Stimulated activated CD8-positive, alpha-beta memory T cell treated with anti-CD3 and anti-CD28 coated beads, Interleukin-4, amount 100 ng/mL, for 1 hour (primary cell): ENCODE measurements at places on chromosomes 6 and 20.

DNA sequence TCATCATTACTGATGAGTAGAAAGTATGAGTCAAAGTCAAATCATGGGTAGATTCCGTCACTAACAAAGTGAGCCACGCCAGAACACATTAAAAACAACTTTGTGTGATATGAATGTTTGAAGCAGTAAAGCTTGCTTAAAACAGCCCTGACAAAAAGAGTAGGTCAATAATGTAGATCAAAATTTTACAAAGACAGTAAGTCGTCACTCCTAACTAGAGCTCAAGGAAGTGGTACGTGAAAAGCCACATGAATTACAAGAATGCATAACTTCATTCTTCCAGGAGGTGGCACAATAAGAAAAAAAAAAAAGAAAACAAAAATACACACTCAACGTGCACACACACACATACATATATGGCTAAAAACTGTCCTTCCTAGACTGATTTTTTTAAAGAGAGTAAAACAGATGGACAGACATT lies 69.9 kb downstream of the HACE1 start:
- DNase-seq = no peak

GRCh38 chr6:162443101-162443500 lies 284.5 kb downstream of the PRKN start:
- DNase-seq = no peak

DNA sequence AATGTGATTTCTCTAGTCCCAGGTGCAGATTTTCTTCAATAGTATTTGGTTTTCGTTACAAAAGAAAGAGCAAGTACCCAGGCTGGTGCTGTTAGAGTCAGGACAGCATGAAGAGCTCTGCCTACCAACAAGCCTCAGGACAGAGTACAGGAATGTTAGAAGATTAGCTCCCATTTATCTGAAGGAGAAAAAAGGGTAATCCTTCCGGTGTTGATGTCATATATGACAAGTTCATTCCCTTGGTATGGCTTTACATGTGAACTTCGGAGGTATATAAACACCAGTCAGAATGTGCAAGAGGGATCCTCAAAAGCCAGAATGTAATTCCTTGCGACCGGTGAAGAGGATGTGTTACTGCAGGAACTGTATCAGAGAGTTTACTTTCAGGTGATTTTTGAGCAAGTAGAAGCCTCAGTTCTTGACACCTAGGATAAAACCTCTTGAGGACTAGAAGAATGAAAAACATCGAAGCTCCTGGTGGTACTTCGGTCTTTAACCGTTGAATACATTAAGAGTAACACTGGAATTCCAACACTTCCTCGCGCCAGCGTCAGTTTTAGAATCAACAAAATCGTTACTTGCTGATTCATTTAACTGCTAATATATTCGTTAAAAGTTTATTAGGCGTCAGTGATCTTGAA lies 194.2 kb upstream of the ZNF184 start:
- no peak for DNase-seq

DNA sequence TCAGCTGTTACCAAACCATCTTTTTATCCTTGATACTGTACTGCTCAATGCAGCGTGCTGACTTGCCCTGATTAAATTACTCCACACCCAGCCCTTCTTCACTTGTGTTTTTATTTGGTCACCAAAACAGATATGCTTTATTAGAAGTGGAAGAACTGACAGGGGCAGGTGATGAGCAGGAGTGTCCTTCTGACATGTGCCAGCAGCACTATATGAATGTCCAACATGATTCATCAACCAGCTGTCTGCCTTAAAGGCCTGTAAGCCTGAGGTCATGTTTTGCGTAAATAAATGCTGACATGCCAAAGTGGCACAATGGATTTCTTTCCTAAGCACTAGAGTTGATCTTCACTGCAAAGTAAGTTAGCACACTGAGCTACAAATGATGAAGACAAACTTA lies 15.4 kb downstream of the POPDC3 start:
- DNase-seq = no peak

DNA sequence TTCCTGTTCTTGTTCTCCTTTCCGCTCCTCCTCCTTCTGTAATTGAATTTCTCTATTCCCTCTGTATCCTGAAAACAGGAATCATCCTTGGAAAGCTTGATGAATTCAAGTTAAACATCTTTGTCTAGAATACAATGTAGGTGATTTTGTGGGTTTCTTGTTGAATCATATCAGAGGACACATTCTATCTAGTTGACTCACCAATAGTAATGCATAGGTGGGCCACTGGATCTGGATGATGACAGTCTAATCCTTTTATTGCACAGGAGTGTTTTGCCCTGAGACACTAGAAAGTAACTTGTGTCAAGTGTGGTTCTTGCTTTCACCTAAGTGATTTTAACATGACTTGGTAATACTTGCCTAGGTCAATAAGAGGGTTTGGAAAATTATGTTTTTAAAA lies 164.3 kb downstream of the RFPL4B start:
- DNase-seq = no peak

DNA sequence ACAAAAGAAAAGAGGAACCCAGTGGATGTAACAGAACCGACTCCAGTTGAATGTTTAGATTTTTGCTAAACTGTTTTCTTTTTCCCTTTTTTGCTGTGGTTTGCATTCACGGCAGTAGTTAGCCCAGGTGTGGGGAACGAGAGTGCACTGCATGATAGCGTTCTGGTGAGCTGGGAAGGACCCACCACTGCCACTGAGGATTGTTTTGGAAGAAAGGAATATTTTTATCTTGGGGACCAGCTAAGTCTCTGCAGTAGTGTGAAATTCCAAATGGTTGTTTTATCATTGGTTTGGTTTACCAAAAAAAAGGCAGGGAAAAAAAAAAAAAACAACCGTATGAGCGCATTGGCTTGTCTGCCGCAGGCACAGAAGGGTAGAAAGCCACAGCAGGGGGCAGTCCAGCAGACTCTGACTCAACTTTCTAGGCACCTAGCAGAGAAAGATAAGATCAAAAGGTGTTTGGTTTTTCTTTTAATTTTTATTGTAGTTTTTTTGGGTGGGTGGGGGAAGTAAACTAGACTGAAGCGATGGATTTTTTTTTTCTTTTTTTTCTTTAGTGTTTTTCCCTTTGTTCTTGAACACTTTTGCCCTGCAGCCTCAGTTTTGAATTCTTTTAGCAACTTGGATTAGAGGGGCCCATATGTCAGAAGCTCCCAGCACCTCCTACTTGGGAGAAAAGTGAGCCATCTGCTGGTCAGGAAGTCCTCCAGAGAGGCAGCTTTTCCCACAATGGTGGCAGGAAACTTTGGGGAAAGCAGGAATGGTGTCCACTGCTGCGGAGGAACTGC lies 13.5 kb upstream of the RAB5IF start:
- DNase-seq = no peak

GRCh38 chr6:54353975-54354374 lies 45.7 kb downstream of the TINAG start:
- no peak for DNase-seq

DNA sequence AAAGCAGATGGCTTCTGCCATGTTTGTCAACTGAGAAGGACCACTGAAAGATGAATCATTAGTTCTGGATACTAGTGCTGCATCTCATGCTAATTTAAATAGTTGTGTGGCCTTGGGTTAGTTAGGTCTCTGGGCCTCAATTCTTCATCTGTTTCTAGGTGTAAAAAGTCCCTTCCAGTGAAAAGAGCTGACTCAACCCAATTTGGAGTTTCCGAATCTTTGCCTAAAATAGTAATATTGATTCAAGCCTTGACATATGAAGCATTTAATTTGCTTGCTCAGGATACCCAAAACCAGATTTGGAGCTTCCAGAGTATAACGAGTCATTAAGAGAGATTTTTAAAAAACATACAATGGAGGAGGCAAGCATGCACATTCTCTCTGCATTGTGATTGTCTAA lies 163.9 kb downstream of the LMBRD1 start:
- DNase-seq = no peak

GRCh38 chr20:45972500-45973183 lies 639 bp upstream of the ZNF335 start:
- DNase-seq = no peak

- DNase-seq = no peak
Measured at GRCh38 chr20:1086277-1087213, 31.9 kb upstream of the PSMF1 start.

DNA sequence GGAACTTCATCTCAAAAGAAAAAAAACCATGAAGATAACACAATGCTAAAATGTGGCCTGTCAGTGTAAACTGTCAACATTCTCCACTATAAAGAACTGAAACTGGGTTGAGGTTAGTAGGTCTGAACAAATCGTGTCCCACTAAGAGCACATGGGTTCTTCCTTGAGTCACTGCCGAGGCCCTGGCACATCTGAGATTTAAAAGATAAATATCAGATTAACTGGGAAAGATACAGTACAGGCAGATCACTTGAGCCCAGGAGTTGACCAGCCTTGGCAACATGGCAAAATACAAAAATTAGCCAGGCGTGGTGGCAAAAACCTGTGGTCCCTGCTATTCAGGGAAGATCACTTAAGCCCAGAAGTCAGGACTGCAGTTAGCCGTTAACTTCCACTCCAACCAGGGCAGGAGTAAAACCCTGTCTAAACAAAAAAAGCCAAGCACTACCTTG lies 5.6 kb downstream of the EEF1A1 start:
- no peak for DNase-seq

DNA sequence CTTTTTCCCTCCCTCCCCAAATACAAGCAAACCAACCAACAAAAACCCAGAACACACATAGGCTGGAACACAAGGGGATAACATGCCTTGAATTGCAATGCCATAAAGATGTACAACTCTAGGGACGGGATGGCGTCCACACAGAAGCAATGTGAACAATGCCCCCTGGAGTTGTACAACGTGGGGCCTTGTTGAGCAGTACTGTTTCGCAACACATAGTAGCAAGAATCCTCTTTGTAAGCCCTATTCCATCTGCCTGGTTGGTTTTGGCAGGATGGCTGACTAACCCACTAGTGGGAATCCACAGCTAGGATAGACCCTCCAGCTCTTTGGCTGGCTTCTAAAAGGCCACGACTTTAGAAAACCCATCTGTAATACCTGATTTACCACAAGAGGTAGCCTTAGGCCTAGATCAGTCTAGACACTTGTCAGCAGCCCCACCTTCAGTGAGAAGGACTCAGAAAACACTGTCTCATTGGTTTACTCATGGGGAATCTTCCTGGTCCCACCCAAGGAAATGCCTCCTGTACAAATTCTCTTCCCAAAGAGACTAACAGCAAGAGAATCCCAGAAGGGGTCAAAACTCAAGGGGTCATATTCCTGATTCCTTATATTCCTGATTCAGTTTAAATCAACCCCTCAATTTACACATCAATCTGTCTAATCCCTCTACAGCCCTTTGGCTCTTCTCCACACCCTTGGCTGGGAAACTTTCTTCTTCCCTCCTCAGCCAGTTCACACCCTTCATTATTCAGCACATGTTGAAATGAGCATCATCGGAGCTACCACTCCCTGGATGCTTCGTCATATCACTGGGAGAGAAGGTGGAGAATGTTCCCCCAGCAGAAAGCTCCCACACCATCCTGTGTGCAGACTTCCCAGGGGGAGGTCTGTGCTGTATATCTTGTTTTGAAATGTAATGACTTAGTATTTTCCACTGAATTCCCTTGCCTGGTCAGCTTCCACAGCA lies 622.4 kb upstream of the FLRT3 start:
- DNase-seq = no peak

- no peak for DNase-seq
Measured at GRCh38 chr20:48758206-48758820, 69.5 kb downstream of the PREX1 start.

- DNase-seq = no peak
Measured at GRCh38 chr6:133756078-133756695, 132.7 kb upstream of the TCF21 start.

- DNase-seq = no peak
Measured at GRCh38 chr6:4909063-4909706, 94.7 kb downstream of the RPP40 start.

- no peak for DNase-seq
Measured at GRCh38 chr6:43985329-43985728, 141.9 kb downstream of the MRPL14 start.

GRCh38 chr6:169190144-169190584 lies 63.5 kb downstream of the THBS2 start:
- DNase-seq = no peak

DNA sequence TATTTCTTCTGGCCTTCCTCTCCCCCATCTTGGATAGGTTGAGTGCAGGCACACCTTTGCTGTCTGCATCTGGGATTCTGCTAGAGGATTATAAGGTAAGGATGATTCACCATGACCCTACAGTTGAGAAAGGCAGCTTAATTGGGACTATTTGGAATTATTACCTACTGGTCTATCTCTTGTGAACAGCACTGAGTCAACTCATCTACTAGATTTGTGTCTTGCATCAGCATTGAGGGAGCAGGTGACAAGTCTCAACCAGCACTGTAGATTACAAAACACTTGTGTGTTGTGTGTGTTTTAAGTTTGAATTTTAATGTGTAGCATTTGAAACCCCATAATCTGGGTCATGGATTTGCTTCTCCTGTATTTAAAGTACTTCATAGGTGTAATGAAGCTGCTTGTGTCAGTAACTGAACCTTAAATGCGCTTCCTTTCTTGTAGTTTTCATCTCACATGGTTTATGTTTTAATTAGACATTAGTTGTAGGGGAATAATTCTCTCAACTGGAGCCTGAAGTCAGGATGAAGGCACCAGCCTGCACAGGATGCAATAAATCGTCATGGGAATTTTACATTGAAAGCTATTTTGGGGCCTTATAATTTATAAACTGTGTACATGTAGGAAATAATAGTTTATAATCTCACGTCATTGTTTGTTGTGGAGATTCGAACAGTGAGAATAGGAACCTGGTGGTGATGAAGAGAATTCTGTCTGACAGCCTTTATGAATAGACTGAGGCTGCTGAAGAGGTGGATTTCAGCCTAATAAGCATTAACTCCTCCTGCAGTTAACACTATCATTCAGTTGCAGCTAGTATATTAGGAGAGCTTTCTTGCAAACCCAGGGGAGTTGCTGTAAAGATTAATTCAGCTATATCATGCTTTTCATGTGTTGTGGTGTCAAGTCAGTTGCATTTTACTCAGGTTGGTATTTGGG lies 125.1 kb downstream of the JARID2 start:
- DNase-seq = no peak

- no peak for DNase-seq
Measured at GRCh38 chr20:57004416-57004815, 262.0 kb downstream of the BMP7 start.

DNA sequence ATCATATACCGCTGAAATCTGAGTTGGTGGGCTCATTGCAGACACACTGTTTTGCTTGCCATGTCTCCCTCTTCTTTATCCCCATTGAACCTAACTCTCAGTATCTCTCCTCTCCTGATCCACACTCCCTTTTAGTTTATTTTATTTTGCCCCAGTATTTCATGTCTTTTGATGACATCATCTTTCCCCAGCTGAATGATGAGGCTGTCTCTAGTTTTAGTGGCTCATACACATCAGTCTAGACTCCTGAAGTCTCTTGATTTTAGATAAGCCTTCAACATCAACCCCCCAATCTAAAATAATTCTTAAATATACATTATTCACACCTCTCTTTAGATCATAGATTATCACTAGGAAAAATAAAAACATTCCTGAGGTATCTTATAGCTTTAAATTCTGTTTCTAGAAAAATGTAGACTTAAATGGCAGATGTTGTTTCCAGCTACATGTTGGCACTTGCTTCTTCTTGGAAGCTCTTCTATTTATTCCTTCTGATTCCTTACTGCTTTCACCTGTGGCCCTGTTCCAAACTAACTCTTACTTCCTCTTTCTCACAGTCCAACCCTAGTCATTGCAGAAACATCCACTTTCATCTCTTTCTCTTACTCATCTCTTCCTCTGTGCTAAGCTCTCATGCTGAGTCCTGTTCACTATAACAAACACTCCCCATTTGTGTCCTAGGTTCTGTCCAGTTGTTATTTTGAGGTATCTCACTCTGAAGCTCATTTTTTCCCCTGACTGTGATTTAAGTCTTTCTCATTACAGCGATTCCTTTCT lies 191.9 kb upstream of the SLC35B3 start:
- no peak for DNase-seq
